ENCODE measurements at places on chromosomes 6 and 20. TPM values are rescaled to one million over a fixed set of nuclear protein-coding genes. Genes with fewer than 3 reads are reported as not detected.

Gene HLA-G
- not detected for total RNA-seq

Gene TPX2
- total RNA-seq = 28.5 TPM

Gene LHFPL5
- not detected for total RNA-seq

Gene BTN1A1
- not detected for total RNA-seq

Gene EDN1
- 2.8 TPM for total RNA-seq

Gene CST4
- total RNA-seq = not detected

Gene C20orf141
- not detected for total RNA-seq

Data from smooth muscle cell of the umbilical artery (primary cell).